ENCODE measurements at places on chromosomes 16 and 17.

DNA sequence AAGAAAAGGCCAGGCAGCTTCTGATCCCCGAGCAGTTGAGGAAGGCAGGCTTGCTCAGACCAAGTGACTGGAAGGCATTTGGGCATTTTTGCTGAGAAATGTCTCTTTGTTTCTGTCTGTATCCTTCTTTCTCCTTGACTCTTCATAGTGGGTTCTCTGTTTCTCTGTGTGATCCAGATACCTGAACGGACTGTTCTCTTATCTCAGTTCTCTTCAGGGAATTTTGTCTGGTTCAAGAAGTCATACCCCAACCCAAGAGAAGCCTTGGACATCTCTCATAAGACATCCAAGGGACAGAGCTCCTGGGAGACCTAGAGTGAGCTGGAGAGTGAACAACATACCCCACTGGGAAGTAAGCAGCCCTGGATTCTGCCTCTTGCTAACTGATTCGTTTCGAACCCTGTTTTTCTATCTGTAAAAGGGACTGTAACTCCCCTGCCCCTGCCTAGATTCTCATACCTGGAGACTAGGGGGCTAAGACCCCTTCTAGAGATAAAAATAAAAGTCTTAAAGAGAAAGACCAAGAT is 541 bp downstream of the CCL3 start:
- no peak for DNase-seq

GRCh38 chr16:51532551-51532950 is 381.5 kb upstream of the SALL1 start:
- no peak for DNase-seq

GRCh38 chr17:42334677-42335076 is 46.4 kb downstream of the STAT5A start:
- no peak for DNase-seq

DNA sequence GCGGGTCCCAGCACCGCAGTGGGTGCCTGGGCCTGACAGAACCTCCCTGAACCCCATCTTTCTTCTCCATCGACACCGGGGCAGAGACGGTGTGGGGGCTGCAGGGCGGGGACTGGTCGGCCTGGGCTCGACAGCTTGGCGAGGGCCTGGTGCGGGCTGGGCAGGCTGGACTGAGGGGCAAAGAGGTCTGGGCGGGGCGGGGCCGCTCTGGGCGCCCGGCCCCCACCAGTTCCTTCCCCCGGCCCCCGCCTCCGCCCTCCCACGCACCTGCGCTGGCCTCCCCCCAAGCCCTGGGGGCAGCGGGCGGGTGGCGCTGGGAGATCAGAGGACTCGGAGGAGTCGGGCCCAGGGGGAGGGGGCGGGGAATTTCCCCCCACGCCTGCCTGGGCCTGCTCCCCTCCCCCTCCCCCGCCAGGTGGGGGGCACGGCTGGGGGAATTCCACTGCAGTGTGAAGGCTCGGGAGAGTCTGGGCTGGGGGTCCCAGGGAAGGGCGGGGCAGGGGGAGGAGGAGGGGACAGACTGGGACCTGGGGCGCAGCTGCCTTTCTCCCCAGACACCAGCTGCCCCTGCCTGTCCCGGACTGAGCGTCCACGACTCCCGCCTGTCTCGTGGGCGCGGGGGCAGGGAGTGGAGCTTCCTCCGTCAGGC is 877 bp upstream of the KREMEN2 start:
- DNase-seq: no peak

DNA sequence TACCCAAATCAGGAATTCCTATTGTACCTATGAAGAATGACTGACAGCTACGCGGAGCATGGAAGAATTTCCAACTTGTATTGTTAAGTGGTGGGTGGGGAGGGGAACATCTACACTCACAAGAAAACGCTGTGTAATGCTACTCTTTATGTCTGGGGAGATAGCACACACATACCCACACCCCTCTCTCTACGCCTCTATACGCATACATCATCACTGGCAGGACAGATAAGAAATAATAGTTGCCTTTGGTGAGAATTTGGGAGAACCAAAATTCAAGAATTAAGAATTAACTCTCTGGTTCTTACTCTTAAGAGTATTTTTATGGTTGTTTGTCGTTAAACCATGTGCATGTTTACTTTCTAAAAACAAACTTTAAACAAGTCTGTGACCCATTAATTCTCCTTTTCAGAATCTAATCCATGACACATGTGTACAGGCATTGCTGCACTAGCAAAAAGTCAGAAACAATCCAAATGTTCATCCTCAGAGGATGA is 33.9 kb downstream of the CREBBP start:
- no peak for DNase-seq

DNA sequence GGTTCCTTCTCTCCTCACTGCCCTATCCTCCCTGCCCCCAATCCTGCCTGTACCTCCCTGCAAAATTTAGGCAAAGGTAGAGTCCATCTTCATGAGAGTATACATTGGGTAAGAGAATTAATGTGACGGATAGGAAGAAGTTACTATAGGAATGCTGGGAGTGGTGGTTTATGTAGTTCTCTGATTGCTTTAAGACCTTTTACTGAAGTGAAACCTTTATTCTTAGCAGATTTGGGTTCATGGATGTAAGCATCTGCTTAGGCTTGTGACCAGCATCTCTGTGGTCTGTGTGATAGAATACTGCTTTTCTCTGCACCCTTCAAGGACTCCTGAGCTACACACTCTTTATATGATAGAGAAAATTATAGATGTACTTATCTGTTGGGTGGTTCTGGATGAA is 127.3 kb downstream of the PRKCA start:
- DNase-seq: no peak

- no peak for DNase-seq
These were observed 27.4 kb upstream of the TNRC6C start for GRCh38 chr17:77930780-77931768.

DNA sequence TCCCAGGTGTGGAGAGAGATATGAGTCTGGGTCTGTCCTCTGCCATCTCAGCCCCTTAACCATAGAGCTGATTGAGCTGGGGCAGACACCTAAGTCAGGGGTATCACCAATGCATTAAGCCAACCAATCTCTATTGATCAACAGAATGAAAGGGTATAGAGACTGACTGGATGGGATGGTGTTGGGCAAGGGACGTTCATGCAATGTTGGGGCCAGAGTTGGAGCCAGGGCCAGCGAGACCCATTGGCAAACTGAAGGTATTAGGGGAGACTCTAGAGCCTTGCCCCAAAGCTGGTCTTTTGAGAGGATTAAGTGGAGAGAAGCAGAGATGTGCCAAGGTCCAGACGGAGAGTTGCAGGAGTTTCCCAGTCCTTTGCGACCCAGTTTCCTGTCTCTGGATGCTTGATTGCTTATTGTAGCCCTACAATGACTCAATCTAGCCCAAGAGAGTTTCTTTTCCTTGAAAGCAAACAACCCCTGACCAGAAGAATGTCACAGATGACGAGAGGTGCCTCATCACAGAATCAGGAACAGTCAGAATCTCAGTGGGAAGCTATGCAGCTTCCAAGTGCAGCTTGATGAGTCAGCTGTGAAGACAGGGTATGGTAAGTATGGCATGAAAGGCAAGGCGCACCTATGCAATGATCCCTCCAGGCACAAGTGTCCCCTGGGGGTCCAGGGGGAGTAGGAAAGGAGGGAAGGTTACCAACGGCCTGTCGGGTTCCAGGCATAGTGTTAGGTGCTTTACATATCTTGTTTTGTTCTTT is 137.2 kb downstream of the UTP18 start:
- DNase-seq: no peak

DNA sequence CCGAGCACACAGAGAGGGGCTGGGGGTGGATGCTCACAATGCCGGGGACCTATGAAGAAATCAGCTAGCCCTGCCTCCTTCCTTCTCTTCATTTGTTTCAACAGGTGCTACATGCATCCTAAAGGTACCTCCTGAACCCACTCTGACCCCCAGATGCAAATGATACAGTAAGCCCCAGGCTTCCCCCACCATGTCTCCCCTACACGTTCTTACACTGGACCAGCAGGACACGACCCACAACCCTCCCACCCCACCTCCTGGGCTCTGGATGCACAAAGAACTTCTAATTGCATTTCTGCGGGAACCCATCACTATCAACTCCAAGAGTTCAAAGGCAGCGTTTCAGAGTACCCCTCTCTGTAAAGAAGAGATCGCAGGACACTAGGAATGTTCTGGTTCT is 2.1 kb downstream of the XYLT1 start:
- no peak for DNase-seq

DNA sequence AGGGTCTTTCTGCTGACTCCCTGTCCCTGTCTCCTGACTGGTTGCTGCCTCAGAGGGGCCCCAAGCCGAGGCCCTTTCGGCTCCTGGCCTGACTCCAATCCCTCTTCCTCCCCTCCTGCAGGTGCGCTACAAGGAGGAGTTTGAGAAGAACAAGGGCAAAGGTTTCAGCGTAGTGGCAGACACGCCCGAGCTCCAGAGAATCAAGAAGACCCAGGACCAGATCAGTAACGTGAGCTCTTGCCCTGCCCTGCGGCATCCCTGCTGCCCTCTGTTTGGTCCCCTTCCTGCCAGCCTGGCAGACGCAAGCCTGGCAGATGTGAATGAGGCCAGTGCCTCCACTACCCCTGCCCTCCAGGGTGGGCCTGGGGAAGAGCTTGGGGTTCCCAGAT is 27.1 kb upstream of the LASP1NB start:
- no peak for DNase-seq

DNA sequence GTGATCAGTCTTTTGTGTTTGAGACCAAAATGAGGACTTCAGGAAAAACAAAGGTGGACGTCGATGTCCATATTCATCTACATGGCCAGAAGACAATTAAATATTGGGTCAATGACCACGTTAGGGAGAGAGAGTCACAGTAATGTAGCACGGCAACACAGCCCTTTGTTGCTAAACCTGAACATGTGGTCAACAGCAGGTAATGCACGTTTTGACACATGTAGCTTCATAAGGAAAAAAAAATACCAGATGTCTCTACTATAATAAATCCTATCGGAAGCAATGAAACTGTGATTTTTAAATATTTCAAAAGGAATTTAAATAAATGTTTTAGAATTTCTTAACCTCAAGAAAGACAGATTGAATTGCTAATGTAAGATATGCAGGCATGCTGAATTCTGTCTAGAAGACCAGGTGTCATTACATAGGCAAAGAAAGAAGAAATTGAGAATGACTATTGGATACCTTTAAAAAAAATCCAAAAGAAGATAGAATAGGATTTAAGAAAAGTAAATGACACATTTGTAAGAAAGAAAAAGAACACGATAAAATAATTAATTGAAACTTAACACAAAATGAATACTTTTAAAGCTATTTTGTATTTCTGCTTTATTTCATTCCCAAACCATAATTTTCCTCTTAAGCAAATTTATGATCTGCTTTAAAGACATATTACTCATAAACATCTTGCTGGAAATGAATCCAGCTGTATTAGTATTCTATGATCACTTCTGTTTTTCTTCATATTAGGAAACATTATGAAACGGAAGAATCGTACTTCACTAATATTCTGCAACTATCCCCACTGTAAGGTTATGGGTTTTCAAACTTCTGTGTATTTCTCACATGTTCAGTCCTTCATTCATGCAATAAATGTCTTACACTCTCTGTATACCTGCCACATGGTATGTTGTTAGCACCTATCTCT is 30.1 kb downstream of the ABCA8 start:
- DNase-seq: no peak

DNA sequence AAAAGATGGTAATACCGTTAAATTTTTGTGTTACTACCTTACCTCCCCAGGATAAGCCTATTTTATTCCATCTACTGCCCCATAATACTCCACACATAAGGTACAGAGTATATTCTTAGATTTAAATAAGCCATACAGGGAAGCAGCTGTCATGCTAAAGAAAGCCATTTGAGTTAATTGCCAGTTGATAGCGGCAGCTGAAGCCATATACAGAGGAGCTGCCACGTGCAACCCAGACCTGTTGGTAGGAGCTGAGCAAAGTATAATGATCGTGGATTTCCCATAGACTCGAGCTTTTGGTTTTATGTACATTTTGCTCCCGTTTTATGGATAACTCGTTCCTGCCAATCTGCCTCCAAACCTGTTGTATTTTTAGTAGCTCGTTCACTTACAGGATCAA is 12.0 kb downstream of the CPSF4L start:
- DNase-seq: no peak

DNA sequence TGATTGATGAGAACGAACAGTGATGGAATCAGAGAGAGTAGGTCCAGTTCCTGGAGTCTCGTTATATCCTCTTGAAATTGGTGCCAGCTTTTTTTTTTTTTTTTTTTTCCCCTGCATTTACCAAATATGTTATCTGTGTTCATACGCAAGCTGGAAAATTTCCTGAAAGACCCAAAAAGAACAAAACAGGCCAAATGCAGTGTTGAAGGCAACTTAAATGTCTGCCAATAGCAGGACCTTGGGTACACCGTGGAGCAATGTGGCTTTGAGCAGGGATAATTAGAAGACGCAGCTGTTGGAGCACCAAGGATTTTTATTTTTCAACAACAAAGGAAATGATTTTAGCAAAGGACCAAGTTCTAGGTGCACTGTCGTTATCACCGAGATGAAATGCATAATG is 105.0 kb downstream of the ABCC6 start:
- DNase-seq: no peak

GRCh38 chr17:17792037-17792550 is 44.7 kb downstream of the SREBF1 start:
- DNase-seq: no peak

- no peak for DNase-seq
These were observed 16.7 kb upstream of the ALKBH5 start for GRCh38 chr17:18166894-18167293.

GRCh38 chr16:67024384-67025209 is 4.4 kb upstream of the CBFB start:
- no peak for DNase-seq

- no peak for DNase-seq
These were observed 50.7 kb downstream of the ACTG1 start for GRCh38 chr17:81461607-81462500.

DNA sequence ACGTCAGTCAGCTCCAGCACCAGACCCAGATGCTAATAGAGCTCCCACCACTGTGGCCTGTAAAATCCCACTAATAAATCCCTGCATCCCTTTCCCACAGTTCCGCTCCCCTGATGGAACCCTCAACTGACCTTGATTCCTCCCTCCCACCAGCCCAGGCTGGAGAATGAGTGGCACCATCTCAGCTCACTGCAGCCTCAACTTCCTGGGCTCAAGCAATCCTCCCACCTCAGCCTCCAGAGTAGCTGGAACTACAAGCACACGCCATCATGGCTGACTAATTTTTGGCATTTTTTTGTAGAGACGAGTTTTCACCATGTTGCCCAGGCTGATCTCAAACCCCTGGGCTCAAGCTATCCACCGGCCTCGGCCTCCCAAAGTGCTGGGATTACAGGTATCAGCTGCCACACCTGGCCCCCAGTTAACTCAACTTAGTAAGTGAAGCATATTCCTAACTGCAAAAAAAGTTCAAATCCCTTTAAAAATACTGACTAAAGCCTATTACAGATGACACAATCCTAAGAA is 15.6 kb downstream of the USP7 start:
- no peak for DNase-seq

Data from cortex of kidney (tissue), 1 donor.